ENCODE measurements at places on chromosomes 2 and 18.

GRCh38 chr2:235711527-235711926, 217.7 kb downstream of the AGAP1 start:
- DNase-seq: no peak

DNA sequence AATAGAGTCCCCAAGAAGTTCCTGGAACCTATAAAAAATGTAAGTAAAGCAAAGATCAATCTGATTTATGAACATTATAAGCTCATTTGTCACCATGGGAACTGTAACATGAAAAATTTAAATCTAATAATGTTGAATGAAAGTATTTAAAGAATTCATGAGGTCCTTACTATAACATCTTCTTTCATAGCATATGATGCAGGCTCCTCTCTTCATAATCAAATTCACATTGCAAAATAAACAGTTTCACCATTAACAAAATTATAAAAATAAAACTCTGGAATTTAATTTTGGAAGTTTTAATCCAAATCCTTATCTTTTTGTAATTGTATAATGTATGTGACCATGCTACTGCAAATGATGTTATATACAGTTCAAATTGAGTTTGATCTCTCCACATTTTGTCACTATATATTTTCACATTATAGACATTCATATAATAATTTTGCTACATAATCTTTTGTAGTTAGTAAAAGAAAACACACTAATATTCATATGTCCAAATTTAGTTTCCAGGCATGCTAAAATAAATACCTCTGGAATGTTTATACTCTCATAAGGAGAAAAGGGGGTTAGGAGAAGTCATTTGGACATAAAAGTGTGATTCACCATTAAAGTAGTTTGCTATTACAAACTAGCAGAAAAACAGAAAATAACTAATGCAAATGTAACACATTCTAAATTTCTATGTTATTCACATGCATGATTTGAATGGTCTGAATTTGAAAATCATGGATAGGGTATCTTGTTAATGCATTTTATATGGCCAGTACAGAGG, 954.1 kb downstream of the DSC3 start:
- no peak for DNase-seq

DNA sequence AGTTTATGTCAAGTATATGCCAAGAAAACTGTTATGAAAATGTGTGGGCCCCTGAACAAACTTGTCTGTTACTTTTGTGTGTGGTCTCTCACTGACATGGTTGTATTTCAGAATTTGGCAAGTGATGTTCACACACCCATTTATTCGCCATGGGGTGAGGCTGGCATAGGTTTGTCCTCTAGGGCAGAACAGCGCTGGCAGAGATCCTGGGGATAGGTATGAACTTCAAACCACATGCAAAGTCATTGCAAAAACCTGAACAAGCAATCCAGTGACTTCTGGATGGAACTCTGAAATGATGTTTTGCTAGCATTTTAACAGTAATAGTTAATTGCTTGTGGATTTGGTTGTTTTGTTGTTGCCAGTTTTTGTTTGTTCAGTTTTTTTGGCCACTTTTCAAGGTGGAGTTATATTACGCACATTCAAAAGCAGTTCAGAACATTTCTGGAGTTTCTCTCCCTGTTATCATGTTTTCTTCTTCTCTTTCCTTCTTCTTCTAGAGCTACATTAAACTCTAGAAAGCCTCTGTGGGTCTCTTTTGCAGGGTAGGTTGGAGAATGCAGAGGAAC, 78.5 kb downstream of the MDH1 start:
- DNase-seq: no peak

GRCh38 chr18:36578871-36579710, 249.7 kb downstream of the TPGS2 start:
- no peak for DNase-seq

DNA sequence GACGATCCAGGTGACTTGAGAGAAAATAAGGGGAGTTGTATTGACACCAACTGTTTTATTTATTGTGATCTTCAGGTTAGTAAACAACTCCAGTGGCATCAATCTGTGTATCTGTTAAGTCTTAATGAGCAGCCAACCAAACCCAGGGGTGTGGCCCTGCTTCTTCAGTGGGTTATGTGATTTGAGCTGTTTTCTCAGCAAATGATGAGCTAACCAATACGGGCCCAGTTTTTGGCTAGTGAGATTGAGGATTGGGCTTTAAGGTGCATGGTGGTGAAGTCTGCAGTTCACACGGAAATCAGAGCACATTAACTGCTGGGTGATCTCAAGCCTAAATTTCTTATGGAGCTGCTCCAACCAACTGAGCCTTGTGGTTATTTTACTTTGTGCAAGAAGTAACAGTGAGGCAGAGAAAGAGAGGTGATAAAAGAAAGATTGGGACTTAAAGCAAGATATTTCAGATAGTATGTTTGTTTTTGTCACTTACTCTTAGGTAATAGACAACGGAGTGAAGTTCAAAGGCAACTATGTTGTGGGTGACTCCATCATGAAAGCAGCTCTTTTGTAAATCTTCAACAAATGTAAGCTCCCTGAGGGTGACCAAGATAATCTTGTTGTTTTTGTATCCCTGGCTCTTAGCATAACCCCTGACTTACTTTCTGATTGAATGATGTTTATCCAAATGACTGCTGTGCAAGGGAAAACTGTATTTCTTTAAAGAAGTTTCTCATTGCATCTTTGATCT, 2.4 kb downstream of the MTCL1 start:
- DNase-seq: no peak

- no peak for DNase-seq
These were observed 10.1 kb upstream of the TYMS start for GRCh38 chr18:647304-647703.

GRCh38 chr2:23320058-23320457, 64.9 kb upstream of the KLHL29 start:
- DNase-seq: no peak

GRCh38 chr2:187658952-187659525, 104.8 kb upstream of the TFPI start:
- DNase-seq: no peak

- no peak for DNase-seq
These were observed 116.9 kb upstream of the TEX51 start for GRCh38 chr2:126781806-126782205.

GRCh38 chr2:48444404-48444803, 85.5 kb upstream of the STON1 start:
- DNase-seq: no peak

DNA sequence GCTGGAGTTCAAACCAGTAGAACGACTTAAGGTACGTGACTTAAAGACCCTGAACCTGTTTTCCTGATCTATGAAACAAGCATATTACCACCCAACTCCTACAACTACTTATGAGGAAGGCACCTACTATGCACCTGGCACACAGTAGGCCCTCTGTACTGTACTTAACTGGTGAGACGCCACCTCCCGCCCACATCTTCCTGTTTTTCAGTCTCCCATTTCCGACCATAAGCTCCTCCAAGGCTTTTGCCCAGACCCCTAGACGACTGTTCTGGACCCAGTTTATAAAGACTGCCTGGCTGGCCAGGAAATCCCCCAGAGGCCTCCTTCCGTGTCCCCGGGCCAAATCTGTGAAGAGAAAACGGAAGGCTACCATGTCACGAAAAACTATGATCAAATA, 1.5 kb downstream of the GALNT14 start:
- DNase-seq: no peak

DNA sequence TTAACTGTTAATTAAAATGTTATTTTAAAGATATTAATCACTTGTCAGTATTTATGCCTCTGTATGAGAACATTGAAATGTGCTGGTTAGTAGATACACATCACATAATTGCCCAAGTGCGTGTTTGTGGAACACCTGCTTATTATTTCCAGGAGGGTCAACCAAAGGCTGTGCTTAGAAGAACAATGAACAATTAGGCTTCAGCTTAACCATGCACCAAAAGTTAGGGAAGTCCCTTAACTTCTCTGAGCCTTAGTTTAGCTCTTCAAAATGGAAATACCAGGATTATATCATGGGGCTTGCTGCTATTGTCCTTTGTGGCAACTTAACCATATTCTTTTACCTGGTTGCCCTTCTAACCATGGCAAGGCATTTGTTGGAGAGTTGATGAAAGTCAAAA, 43.0 kb upstream of the PLA2R1 start:
- no peak for DNase-seq

DNA sequence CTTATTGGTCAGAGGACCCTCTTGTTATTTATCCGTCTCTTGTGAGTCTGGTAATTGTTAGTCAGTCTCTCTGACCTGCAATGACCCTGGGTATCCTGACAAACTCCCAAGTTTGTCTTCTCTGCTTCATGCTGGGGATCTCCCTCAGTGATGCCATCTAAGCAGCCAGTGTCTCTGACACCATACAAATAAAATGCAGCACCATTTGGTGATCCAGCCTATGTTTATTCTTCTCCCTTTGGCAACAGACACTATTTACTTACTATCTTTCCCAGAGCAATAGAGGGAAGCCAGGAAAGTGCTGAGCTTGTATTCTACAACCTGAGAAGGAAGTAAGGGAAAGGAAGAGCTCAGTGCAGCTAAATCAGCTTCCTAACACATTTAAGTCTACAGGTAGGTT, 15.9 kb downstream of the SERPINE2 start:
- no peak for DNase-seq

GRCh38 chr2:212197776-212198175, 340.8 kb downstream of the ERBB4 start:
- DNase-seq: no peak

DNA sequence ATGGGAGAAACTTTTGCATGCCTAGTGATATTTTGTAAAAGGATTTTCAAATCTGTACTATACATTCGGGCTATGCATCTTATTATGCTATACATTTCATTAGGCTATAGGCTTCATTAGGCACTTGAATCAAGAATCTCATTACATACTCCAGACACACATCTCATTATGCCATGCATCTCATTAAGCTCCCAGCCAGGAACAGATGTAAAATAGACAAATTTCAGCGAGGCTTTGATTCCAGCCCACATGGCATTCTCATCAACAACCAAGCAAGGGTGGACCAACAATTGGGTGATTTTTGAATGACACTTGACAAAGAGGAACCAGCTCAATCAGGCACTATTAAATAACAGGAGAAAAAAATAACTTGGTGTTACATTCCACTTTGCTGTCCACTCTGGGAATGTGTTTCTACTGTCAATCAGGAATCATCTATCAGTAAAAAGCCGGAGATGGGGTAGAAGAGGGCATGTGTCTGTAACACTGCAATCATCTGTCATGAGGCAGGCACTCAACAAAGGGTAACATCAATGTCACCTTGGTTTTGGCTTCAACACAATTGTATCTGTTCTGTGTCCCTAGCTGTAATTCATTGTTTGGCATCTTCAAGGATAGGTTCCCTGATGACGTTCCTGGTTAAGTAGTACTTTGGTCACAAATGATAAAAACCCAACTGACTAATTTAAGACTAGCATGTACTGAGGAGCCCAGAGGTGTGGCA, 498.6 kb downstream of the EPHA4 start:
- no peak for DNase-seq

DNA sequence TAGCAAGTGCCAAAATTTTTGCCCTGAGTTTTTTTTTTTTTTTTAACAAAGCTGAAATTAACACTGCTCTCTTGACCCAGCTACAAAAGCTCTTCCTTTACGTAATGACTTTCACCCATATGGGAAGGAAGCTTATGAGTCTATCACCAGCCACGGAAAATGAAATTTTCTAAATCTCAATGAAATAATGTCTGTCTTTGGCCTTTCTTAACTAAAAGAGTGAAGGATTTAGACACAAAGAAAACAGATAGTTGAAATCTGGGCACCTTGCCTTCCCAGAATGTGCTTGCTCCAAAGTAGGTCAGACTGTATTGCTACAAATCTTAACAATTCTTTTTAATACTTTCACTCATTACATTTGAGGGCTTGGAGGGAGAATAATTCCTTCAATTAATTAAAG, 180.8 kb upstream of the MGAT5 start:
- DNase-seq: no peak

- DNase-seq: no peak
These were observed 721.9 kb downstream of the METTL4 start for GRCh38 chr18:1849386-1849785.

DNA sequence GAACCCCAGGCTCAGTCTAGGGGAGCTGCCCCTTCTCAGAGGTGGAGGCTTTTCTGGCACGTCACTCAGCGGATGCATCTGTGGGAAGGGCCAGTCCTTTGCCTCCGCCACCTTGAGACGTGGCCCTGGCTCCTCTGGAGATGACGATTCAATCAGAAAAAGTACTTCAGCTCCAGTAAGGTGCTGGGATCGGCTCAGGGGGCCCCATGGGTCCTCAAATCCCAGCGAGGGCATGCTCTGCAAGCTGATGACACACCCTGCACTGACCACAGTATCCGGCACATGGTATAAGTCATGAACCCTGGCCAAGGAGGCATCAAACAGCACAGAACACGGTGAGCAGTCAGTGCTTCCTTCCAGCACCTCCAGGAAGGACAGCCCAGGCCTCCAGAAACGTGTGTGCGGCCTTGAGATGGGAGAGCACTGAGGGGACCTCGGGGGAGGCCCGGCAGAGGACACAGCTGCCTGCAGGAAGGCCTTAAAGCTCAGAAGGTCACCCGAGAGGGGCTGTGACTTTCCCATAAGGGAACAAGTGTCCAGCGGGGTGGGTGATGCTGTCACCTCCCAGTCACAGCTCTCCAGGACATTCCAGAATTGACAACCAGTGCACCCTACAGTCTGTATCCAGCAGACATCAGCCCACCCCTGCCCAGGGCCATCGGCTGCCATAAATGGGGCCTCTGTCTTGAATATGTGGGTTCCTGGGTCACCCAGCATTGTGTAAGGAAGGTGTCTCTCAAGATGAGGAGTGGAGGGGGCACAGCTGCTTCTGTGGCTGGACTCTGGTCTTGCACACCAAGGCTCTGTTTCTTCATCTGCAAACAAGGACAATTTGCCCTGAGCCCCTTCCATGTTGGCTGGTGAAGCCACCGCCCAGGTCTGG, 205.8 kb downstream of the NDUFA10 start:
- DNase-seq: no peak

- no peak for DNase-seq
These were observed 23.5 kb downstream of the LRRTM1 start for GRCh38 chr2:80281049-80281448.

- no peak for DNase-seq
These were observed 198.9 kb downstream of the CDCA7 start for GRCh38 chr2:173553593-173553992.

- no peak for DNase-seq
These were observed 476.7 kb downstream of the TXNL1 start for GRCh38 chr18:56161566-56162260.

GRCh38 chr2:10812362-10813162, at the start of gene PDIA6:
Gene PDIA6 (minus strand): TSS chr2:10812785. CDS start chr2:10812696, 89 bp downstream.
- peak; percentile 94 for DNase-seq

DNA sequence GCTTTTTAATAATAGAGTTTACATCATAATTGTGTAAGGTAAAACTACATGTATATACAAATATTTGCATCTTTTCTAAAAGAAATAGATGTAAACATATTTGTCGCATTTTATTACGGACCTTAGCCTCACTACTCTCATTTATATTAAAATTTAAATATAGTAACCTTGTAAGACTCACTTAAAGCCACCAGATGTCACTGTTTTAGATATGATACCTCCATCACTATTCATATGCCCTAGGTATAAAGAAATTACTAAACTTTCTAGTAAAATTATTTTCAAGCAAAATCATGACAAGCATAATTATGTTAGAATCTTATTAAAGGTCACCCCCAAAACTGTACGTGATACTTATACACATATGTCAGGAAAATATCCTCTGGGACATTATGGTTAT, 674.3 kb upstream of the REG3G start:
- DNase-seq: no peak

All from stimulated activated CD4-positive, alpha-beta T cell treated with anti-CD3 and anti-CD28 coated beads, Interleukin-1b, Interleukin-23, amount 100 ng/mL, for 48 hours (primary cell).